ENCODE measurements at places on chromosomes 1 and 21.

DNA sequence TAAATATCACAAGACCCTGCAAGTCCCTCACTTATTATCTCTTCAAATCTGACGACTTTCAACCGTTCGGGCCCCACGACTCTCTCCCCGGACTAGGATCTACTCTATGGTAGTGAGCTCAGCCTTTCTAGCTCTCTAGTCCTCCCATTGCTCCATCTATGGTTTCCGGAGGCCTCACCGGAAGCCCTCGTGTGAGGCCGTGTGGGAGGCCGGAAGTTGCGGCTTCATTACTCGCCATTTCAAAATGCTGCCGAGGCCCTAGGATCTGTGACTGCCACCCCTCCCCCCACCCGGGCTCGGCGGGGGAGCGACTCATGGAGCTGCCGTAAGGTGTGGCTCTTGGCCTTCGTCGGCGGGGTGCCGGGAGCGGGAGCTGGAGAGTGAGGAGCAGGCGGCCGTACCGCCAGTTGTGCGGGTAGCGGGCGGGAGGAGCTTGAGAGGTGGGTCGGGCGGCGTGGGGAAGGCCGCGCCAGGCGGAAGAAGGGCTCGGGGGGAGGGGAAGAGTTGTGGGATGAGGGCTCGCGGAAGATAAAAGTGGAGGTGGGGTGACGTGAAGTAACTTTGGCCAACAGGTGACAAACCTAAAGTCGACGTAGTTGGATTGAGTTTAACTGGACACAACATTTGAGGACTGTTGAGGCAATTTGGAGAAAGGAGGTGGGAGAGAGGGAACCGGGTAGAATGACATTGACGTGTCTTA lies at the start of gene MDM4:
MDM4 (plus strand) TSS at position 227 of the 700 bp plus-strand sequence. CDS start 9,113 bp downstream, outside the sequence.
- peak; percentile 96 for DNase-seq

GRCh38 chr1:82106672-82107071 lies 305.9 kb downstream of the ADGRL2 start:
- no peak for DNase-seq

DNA sequence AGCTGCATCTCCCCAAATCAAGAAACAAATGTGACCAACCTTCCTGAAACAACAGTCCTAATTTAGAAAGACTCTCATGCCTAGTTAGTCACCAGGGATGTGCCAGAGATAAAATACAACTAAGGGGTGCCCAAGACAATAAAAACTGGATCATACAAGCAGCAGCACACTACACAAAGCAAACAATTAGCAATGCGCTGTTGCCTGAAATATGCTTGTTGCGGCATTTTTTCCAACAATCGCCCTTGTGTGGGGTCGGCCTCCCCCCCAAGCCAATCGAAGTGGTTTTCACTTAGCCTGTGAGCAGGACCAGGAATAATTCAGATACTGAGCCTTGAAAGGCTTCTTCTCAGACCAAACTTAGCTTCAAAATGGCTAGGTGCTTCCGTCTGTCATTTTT lies 1.4 kb upstream of the STMN1 start:
- DNase-seq, result no peak

- DNase-seq, result no peak
Measured at GRCh38 chr1:158458263-158458662, 3.4 kb upstream of the OR10K1 start.

DNA sequence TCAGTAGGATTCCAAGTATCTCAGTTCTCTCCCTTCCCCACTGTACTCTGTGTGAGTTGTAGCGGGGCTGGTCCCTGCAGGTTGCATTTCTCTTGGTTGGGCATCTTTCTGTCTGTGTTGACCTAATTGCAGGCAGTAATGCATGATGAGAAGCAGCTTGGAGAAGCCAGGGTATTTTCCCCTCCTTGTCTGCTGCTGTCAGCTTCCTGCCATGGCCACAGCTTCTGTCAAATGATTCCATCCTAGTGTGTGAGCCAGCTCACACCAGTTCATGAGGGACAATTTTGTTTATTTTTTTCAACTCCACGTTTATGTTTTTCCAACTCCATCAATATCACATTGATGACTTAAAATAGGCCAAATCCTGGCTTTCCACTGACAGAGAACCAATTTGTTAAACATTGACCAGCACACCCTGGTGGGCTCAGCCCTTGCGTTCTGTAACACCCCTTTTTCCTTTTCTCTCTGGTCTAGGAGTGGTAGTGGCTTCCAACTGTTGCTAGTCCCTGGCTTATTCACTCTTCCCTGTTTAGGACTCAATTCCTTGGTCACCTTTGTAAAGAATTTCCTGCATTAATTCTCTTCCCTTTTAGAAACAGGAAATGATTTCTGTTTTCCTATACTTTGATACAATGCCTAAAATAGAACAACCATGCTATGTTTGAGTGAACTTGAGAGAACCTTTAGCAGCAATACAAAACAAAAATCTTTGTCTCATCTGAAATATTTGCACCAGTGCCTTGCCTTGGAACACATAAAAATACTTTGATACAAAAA lies 44.9 kb upstream of the APOBEC4 start:
- no peak for DNase-seq

DNA sequence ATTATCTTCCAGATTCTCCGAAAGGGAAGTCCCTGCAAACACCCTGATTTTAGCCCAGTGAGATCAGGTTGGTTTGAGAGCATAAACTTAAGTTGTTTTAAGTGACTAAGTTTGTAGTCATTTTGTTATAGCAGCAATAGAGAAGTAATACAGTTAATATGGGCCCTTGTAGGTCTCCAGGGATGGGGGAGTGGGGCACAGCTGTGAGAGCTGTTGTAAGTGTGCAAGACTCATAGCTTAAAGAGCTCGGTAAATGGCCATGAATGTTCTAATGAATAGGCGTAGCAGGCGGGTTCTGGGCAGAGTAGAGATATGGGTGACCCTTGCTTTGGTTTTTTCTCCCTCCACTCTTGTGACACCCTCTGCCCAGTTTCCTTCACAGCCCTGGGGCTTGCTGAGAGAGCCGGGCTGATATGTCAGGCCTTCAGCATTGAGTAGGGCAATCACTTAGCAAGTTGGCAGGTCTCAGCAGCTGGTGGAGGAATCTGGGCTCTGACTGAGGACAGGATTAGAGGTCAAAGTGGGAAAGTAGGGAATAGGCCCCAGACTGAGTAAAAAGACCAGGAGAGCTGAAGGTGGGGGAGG lies 16.0 kb upstream of the ID3 start:
- DNase-seq, result no peak

- DNase-seq, result no peak
Measured at GRCh38 chr1:197987294-197987693, 70.1 kb downstream of the LHX9 start.

GRCh38 chr1:228873709-228874108 lies 138.4 kb downstream of the RHOU start:
- DNase-seq, result no peak

DNA sequence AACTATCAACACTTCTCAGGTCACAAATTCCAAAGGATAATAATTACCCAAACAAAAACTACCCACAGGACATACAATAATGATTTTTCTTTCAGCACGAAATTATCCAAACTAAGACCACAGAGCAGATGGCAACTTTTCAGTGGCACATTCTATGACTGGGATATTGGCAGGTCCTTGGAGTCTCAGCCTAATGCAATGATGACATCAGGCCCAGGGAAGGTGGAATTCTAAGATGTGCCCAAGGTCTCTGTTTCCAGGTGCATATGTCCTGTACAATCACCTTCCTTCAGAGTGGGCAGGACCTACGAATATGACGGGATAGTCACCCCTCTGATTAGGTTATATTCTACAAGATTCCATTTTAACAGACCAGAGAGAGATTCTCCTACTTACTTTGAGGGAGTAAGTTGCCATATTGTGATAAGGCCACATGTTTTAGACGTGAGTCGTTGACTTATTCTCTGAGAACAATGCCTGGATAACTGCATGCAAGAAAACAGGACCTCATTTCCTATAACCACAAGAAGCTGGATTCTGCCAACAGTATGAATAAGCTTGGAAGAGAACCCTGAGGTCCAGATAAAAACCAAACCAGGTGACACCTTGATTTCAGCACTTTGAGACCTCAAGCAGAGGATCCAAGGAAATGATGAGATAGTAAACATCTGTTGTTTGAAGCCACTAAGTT lies 69.9 kb downstream of the ZC3H11B start:
- DNase-seq, result no peak
